ENCODE measurements at places on chromosomes 1 and 21. TPM values are rescaled to one million over a fixed set of nuclear protein-coding genes. Genes with fewer than 3 reads are reported as not detected.
A peak's percentile ranks its signal among the peaks of the same experiment; 100 is the strongest.

DNA sequence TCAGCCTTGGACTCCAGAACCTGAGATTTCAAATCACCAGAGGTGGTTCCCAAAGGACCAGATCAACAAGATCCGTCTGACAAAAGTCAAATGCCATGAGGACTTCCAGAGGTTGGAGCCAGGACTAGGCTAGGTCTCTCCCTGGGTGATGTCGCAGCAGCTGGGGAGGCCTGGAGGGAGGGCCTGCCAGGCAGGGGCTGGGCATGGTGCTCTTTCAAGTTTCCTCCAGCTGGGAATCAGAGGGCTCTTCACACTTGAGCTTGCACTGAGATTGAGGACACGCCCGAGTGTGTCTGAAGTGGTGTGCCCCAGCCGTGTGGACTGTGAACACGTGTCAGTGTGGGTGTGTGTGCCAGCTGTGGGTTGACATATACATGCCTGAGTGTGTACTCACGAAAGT, 21.3 kb upstream of the RSPO1 start:
- H3K4me1 ChIP-seq, result no peaks in the 10 kb centered on the region
- peaks cover 4% of the 10 kb centered on the region for H3K27me3 ChIP-seq
- no peaks in the 10 kb centered on the region for H3K36me3 ChIP-seq
- DNase-seq, result no peak

DNA sequence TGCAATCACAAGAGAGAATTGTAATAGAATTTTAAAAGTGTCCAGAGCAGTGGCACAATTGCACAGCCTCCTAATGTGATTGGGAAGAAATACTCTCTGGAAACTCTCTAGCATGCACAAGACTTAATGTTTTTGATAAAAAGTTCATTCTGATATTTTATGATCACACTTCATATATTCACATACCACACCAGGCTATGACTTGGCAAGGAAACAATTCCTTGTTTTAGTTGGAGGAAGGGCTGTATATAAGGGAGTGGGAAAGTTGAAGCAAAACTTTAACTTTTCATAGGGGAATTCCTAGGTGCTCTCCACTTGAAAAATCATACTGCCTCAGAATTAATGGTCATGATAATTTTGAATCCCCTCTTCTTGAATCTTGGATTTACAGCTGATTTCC, 61.5 kb upstream of the ASB17 start:
- H3K4me1 ChIP-seq, result no peaks in the 10 kb centered on the region
- no peak for DNase-seq
- peaks cover 18% of the 10 kb centered on the region for H3K27me3 ChIP-seq
- H3K4me3 ChIP-seq, result no peak overlapping the region
- no peak overlapping the region for H3K27ac ChIP-seq

GRCh38 chr1:89261926-89262515, 10.6 kb downstream of the GBP5 start:
- peaks cover 61% of the 10 kb centered on the region for H3K4me1 ChIP-seq
- DNase-seq, result no peak
- H3K36me3 ChIP-seq, result peaks cover 87% of the 10 kb centered on the region
- H3K27ac ChIP-seq, result no peak overlapping the region
- no peaks in the 10 kb centered on the region for H3K27me3 ChIP-seq

DNA sequence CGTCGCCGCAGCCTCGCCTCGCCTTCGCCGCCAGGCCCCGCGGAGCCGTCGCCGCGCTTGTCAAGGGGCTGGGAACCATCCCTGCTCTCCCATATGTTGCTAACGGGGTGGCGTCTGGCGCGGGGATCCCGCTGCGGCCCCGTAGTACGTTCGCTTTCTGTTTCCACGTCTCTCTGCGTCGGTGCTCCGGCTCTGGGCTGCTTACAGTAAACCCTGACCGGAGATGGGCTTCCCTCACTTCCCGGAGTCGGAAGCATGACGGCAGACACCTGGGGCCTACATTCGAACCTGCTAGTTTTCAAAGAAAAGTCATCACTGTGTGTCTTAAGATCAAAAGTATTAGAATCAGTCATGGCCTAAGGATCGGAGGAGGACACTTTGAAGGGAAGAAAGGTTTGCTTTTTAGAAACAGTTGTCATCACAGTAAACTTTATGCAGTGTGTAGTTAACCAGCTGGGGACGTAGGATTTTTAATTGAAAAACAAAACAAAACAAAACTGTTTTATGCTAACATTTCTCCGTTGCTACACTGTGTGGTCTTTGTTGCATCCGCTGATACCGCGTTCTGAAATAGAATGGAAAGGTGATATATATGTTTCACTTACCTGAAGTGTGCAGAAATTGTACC, 69.0 kb downstream of the SLC35A3 start:
- H3K4me1 ChIP-seq, result peaks cover 53% of the 10 kb centered on the region
- H3K27ac ChIP-seq, result peak overlapping the region; percentile 100
- H3K4me3 ChIP-seq, result peak overlapping the region; percentile 98

The GBP7 gene
- not detected for total RNA-seq

- H3K27me3 ChIP-seq, result peaks cover 13% of the 10 kb centered on the region
- H3K27ac ChIP-seq, result peak overlapping the region; percentile 85
- no peaks in the 10 kb centered on the region for H3K36me3 ChIP-seq
- peak overlapping the region; percentile 69 for H3K4me3 ChIP-seq
- H3K4me1 ChIP-seq, result peaks cover 60% of the 10 kb centered on the region
These were observed 36.0 kb downstream of the NUAK2 start for GRCh38 chr1:205285381-205286101.

The CYP4A22 gene
- total RNA-seq, result not detected

The AADACL3 gene
- total RNA-seq, result not detected

DNA sequence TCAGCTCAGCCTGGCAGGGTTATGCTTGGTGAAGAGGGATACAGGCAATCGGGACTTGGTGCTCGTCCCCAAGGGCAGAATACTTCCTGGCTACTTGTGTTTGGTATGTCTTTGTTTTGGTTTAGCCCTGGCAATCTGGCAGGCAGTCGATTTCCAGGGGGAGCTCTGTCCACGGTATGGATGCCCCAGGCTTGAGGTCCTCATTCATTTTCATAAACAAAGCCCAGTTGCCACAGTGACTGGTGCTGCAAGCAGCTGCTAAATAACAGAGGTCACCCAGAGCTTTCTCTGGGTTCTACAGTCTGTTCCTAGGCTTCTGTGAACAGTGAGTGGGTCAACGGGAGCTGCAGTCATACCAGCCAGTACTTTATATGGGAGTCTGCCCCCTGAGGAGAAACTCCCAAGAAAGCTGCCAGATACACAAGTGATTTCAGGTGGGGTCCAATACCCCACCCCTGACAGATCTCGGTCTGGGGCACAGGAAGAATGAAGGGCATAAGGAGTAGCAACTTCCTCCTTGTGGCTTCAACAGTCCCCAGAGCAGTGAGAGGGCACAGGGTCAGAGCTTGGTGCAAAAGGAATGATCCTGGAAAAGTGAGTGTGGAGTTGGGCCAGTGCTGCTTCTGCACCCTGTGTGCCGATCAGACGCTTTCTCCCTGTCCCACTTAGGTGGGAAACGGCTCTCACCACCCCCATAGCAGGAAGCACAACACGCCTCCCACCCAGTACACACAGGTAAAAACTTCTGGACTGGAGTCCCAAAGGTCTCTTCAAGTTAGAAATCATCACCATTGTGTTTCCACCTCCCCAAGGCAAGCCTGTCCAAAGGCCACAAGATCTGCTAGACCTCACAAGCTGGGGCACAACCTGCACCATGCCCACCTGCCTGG, 55.5 kb downstream of the TGFBR3 start:
- no peak for DNase-seq
- H3K27me3 ChIP-seq, result no peaks in the 10 kb centered on the region
- H3K27ac ChIP-seq, result peak overlapping the region; percentile 30
- no peak overlapping the region for H3K4me3 ChIP-seq
- H3K4me1 ChIP-seq, result peaks cover 21% of the 10 kb centered on the region

The ITSN1 gene
- total RNA-seq, result 7.9 TPM

The IGSF5 gene
- total RNA-seq, result not detected

The CYP4B1 gene
- not detected for total RNA-seq

The BLACAT1 gene
- total RNA-seq, result not detected

DNA sequence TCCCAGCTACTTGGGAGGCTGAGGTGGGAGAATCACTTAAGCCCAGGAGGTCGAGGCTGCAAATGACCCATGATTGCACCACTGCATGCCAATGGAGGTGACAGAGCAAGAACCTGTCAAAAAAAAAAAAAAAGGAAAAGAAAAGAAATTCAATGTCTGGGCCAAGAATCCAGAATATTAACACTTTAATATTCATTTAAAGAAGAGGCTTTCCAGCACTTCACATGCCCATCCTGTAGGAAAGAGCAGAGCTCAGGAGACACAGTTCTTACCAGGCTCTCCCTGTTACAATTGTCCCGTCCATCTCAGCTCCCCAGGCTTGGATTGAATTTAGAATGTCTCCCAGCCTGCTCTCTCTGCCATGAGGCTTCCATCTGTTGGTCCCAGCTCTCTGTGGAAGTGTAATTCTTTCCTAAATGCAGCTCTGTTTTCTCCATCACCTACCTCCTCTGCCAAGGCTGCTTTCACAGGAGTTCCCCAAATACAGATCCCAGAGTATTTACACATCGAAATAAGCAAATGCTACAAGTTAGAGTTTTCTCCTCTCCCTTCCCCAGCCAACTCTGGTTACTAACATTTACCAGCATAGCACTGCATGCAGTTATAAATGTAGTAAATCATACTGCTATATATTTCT, 116.6 kb upstream of the CDC42BPA start:
- H3K36me3 ChIP-seq, result no peaks in the 10 kb centered on the region
- peaks cover 4% of the 10 kb centered on the region for H3K27me3 ChIP-seq
- no peak for DNase-seq

The IL10 gene
- 5.8 TPM for total RNA-seq

The PLEKHG5 gene
- 1.1 TPM for total RNA-seq

DNA sequence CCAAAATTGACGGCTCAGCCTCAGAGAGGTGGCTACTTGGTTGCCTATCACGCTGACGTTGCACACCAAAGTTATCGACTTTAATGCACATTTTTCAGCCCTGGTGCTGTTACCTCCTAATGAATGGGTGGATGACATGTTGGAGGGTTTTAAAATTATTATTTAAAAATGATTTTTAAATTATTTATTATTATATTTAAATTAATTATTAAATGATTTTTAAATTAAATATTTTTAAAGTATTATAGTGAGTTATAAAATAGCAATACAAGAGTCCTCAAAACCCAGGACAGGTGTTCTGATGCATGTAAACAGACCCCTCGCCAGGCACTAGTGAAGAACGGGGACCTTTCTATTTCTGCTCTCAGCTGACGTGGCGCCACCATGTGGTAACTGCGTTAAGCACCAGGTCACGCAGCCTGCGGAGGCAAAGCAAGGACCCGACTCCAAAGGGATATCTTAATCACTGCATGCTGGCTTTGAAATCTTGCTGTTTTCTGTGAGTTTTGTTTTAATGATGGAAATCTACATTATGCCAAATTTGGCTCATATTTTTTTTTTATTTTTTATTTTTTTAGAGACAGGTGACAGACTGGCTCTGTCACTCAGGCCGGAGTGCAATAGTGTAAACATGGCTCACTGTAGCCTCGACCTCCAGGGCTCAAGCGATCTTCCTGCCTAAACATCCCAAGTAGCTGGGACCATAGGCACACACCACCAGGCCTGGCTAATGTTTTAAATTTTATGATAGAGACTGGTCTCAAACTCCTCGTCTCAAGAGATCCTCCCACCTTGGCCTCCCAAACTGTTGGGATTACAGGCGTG, 22.6 kb downstream of the CASP9 start:
- no peaks in the 10 kb centered on the region for H3K27me3 ChIP-seq
- DNase-seq, result no peak
- no peak overlapping the region for H3K4me3 ChIP-seq

DNA sequence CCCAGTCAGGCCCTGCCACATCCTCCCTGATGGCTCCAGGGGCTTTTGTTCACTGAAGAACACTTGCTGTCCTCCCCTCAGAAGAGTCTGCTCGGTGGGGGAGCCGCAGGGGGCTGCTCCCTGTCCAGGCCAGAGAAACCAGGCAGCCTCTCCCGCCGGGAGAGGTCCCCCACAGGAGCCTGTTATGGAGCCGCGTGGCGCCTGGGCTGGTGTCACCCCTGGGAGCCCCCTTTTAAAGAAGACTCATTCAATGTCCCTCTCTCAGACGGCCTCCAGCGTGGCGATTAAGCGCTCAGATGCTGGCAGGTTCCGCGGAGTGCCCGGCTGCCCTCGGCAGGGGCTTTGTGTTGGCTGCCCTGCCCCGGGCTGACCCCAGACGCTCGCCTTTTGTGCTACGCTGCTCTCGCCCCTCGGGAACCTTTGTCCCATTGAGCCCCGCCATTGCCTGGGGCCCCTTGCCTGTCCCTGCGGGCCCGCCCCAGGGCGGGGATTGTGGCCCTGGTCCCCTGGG, 43.1 kb downstream of the SKI start:
- H3K4me3 ChIP-seq, result no peak overlapping the region
- peaks cover 4% of the 10 kb centered on the region for H3K36me3 ChIP-seq
- no peaks in the 10 kb centered on the region for H3K27me3 ChIP-seq
- peaks cover 10% of the 10 kb centered on the region for H3K4me1 ChIP-seq

DNA sequence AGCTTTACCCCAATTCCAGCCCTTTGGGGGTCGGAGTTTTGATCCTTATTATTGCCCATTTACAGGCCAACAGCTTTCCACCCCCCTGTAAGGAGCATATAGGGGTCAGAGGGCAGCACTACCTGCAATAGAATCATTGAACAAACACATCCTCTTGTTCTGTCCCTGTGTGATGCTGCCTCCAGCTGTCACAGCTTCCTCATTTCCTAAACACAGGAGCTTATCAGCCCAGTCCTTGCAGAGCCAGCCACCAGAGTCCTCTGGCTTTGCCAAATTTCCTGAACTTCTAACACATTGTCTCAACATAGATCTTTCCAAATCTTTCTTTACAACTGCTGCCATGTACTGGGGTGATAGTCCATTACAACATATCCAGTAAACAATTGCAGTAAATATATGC, 32.8 kb upstream of the PTBP2 start:
- no peaks in the 10 kb centered on the region for H3K4me1 ChIP-seq
- no peak overlapping the region for H3K4me3 ChIP-seq
- no peak overlapping the region for H3K27ac ChIP-seq
- no peak for DNase-seq

- H3K27me3 ChIP-seq, result peaks cover 14% of the 10 kb centered on the region
- no peak overlapping the region for H3K4me3 ChIP-seq
- no peaks in the 10 kb centered on the region for H3K36me3 ChIP-seq
- no peaks in the 10 kb centered on the region for H3K4me1 ChIP-seq
- no peak for DNase-seq
These were observed 23.3 kb upstream of the OTUD3 start for GRCh38 chr1:19858893-19859292.

The AMY1B gene
- not detected for total RNA-seq

GRCh38 chr1:43235040-43235439, 34.7 kb upstream of the TMEM125 start:
- H3K36me3 ChIP-seq, result no peaks in the 10 kb centered on the region
- DNase-seq, result no peak
- peaks cover 12% of the 10 kb centered on the region for H3K4me1 ChIP-seq
- no peak overlapping the region for H3K4me3 ChIP-seq

GRCh38 chr1:85984636-85985035, 171.9 kb downstream of the COL24A1 start:
- H3K36me3 ChIP-seq, result no peaks in the 10 kb centered on the region
- no peaks in the 10 kb centered on the region for H3K27me3 ChIP-seq
- no peak overlapping the region for H3K27ac ChIP-seq
- H3K4me1 ChIP-seq, result no peaks in the 10 kb centered on the region

GRCh38 chr1:119675349-119676345, 27.6 kb upstream of the ZNF697 start:
- no peak overlapping the region for H3K27ac ChIP-seq
- peaks cover 11% of the 10 kb centered on the region for H3K4me1 ChIP-seq
- peak overlapping the region; percentile 63 for H3K4me3 ChIP-seq
- peak; percentile 52 for DNase-seq
- no peaks in the 10 kb centered on the region for H3K36me3 ChIP-seq

GRCh38 chr21:42745511-42746239, 92.3 kb downstream of the PDE9A start:
- peaks cover 13% of the 10 kb centered on the region for H3K4me1 ChIP-seq
- no peaks in the 10 kb centered on the region for H3K36me3 ChIP-seq
- no peak for DNase-seq
- no peak overlapping the region for H3K27ac ChIP-seq
- no peak overlapping the region for H3K4me3 ChIP-seq
- H3K27me3 ChIP-seq, result no peaks in the 10 kb centered on the region

The SLC9A1 gene
- 27.2 TPM for total RNA-seq

The MYOG gene
- not detected for total RNA-seq

The SMIM1 gene
- total RNA-seq, result 1.4 TPM
